Activated T-helper 9 cell treated with anti-CD3 and anti-CD28 coated beads, Interleukin-2, amount 50 U/mL, for 16 hours (primary cell): ENCODE measurements at places on chromosomes 3 and 15.
A peak's percentile ranks its signal among the peaks of the same experiment; 100 is the strongest.

DNA sequence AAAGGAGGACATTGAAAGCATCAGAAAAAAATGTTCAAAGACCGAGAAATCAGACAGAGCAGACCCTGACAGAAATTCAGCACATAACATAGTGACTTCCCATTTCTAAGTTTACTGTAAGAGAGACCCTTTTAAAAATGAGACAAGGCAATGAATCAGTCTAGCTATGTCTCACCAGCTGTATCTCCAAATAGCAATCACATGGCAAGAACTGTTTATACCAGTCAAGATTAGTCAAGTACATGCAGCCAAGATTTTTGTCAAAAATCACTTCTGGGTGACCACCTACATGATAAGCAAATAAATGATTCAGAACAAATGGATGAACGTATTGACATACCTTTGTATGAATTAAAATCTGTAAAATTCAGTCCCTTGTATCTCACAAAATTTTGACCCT lies 138.0 kb downstream of the DTWD1 start:
- DNase-seq: no peak

- no peak for DNase-seq
Measured at GRCh38 chr15:28112101-28112760, 13.1 kb upstream of the OCA2 start.

DNA sequence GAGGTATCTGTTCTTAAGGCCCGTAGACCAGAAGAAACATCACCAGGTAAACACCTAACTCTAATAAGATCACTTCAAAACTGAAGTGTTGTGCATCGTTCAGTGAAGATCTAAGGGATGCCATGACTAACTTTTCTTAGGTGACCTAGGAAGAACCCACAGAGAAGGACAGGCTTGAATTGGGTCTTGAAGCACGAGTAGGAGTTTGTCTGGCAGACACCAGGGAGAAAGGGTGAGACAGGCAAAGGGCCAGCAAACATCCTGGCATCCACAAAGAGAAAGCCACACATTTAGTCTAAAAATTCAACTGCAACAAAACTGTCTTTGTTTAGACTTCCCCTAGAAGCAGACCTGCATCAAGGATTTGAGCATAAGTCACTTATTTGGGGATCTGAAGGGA lies 15.5 kb upstream of the CMTM8 start:
- DNase-seq: no peak

- DNase-seq: no peak
Measured at GRCh38 chr3:134797057-134797740, 2.1 kb downstream of the EPHB1 start.

- no peak for DNase-seq
Measured at GRCh38 chr3:135632556-135633065, 332.9 kb upstream of the PPP2R3A start.

- no peak for DNase-seq
Measured at GRCh38 chr3:170483485-170484262, 65.0 kb downstream of the CLDN11 start.

DNA sequence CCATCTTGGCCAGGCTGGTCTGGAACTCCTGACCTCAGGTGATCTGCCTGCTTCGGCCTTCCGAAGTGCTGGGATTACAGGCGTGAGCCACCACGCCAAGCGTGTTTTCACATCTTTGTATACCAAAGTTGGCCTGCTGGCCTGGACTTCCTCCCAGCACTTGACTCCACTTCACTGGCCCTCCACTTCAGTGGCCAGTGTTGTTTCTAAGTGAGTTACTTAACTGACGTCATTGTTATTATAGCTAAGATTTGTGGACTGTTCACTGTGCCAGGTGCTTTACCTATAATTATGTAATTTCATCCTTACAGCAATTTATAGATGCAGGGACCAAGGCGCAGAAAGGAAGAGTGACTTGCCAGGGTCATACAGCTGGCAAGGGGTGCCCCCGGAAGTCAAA lies 52.0 kb downstream of the HRH1 start:
- no peak for DNase-seq

GRCh38 chr15:65051266-65051665 lies 6.1 kb downstream of the SLC51B start:
- no peak for DNase-seq

DNA sequence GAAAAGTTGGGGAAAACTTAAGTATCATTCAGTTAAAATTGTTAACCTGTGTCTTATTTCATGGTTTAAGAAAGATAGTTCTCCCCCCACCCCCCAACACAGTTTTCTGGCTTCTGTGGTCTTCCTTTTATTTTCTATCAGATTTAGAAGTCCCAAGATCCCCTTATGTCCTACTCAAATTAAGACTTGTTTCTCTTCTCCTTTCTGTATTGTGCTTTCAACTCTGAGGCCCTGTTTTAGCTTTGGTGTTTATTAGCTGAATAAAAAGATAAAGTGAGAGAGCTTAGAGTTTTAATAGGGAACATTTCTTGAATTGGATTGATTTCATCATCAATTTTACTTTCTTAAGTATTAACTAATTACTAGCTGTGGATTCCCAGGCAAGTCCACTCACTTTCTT lies 62.6 kb downstream of the AKAP13 start:
- DNase-seq: no peak

DNA sequence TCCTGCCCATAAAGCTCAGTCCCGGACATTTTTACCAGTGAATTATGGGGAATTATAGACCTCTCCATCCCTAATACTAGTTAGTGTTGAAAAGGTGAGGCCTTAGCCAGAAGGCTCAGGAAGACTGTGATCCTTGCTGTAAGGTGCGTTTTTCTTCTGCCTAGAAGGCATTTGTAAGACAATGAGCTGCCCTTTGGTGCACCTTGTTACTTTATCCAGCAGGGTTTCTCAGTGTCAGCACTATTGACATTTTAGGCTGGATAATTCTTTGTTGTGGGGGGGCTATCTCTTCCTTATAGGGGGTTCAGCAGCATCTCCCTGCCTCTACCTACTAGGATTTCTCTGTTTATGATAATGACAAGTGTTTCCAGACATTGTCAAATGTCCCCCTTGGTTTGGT lies 108.1 kb upstream of the ABHD17C start:
- DNase-seq: no peak

DNA sequence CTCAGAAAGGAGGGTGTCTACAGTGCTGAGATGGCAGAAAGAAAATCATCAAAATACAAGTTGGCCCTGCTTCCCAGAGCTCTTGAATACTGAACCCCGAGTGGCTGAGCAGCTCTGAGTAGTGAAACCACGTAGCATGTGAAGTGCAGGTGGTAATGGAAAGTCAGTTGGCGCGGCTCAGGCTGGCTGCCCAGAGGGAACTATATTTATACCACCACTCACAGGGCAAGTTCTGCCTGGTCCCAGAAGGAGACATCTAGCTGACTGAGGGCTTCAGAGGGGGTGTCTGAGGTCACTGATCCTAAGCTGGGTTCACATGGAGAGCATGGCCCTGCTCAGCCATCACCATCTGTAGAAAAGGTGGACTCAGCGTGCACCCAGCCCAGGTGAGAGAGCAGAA lies 129.6 kb upstream of the AGBL1 start:
- no peak for DNase-seq

GRCh38 chr3:192915722-192916121 lies 1.9 kb downstream of the MB21D2 start:
- no peak for DNase-seq

DNA sequence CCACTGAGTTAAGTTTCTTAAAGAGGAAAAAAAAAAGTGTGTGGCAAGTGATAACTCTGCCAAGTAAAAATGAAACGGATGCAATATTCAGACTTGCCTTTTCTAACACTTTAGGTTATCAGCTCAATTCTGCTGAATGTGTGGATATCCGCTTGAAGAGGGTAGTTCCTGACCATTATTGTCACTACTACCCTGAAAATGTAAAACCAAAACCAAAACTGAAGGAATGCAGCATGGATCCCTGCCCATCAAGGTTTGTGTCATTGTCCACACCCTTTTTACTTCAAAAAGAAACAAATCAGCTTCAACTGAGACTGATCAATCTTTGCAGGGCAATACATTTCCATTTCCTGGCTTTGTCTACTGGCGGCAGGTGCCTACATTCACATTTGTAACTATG lies 236.1 kb downstream of the ADAMTSL3 start:
- no peak for DNase-seq

- DNase-seq: no peak
Measured at GRCh38 chr3:13276438-13277195, 143.5 kb downstream of the NUP210 start.

GRCh38 chr15:99788156-99788555 lies 54.9 kb upstream of the LYSMD4 start:
- DNase-seq: no peak

- DNase-seq: no peak
Measured at GRCh38 chr3:161212906-161213305, 8.2 kb upstream of the NMD3 start.

- peak; percentile 75 for DNase-seq
Measured at GRCh38 chr15:55289746-55290527, at the start of gene RAB27A. Gene RAB27A (minus strand): TSS chr15:55289813. CDS start chr15:55234934, 54,879 bp downstream.

DNA sequence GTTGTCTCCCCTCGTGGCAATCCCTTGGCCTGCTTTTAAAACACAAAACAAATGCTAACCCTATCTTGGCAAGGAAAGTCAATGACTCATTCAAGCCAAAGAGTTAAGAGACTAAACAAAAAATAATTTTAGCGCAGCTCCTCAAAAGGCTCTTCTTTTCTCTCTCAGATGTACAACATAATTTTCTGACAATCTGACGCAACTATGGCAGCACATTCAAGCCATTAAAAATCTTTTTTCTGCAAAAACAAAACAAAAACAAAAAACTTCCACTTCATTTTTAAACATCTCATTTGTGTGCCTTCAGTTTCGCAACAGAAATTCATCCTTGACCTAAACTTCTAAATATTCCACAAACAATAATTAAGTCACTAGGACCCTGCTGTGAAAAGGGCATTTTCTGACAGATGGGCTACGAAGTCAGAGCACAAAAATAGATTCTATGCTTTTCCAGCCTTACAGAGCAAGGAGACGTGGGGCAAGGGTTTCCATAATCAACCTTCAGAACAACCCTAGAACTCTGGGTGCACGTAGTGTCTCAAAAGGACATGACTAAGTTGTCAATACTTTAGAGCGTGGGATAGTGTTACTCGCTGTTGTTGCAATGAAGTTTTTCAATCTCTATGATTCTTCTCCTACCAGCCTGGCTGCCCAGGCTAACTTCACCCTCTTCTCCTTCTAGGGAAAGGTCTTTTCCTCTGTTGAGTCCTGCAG lies 84.3 kb downstream of the MB21D2 start:
- no peak for DNase-seq

- DNase-seq: no peak
Measured at GRCh38 chr15:43527802-43528541, 10.6 kb downstream of the MAP1A start.

DNA sequence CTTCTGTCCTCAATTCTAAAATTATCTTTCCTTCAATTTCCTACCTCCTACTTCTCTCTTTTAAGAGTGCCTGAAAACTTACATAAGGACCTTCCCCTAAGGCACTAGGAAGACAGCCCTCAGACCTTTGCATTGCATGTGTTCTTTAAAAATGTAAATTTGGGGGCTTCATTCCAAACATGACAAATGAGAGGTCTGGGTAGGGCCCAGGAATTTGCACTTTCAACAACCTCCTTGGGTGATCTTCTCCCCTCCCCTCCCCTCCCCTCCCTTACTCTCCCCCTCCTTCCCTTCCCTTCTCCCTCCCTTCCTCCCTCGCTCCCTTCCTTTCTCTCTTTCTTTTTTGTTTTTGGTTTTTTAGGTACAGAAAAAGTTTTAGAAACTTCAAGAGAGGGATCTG lies 18.7 kb downstream of the USF3 start:
- DNase-seq: no peak

GRCh38 chr3:129599607-129600006 lies 6.9 kb downstream of the PLXND1 start:
- no peak for DNase-seq

DNA sequence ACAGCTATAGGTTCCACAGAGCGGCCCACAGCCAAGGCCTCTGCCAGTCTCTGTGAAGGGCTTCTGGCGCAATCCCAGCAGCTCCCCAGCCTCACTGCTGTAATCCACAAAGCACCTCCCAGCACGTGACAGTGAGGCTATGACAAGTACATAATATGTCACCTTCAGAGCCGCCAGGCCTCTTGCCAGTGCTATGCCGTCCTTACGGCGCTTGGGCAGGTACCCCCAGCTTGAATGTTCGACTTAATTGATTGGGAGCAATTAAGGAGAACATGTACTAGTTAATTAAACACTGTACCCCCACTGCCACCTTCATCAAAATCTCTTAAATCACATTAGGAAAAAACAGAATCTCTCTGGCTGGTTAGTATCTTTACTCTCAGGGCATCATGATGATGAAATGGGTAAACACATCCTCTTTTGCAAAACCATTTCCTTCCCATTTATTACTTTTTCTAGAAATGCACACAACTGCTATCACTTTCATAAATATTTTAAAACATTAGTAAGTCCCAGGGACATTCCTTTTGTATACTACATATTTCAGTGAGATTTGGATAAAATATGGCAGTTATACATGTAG lies 169.9 kb downstream of the XXYLT1 start:
- no peak for DNase-seq

GRCh38 chr15:61017627-61018026 lies 211.5 kb downstream of the RORA start:
- no peak for DNase-seq

GRCh38 chr3:52722491-52722890 lies 16.6 kb downstream of the SPCS1 start:
- DNase-seq: no peak

- no peak for DNase-seq
Measured at GRCh38 chr3:45406772-45407171, 18.4 kb downstream of the LARS2 start.

DNA sequence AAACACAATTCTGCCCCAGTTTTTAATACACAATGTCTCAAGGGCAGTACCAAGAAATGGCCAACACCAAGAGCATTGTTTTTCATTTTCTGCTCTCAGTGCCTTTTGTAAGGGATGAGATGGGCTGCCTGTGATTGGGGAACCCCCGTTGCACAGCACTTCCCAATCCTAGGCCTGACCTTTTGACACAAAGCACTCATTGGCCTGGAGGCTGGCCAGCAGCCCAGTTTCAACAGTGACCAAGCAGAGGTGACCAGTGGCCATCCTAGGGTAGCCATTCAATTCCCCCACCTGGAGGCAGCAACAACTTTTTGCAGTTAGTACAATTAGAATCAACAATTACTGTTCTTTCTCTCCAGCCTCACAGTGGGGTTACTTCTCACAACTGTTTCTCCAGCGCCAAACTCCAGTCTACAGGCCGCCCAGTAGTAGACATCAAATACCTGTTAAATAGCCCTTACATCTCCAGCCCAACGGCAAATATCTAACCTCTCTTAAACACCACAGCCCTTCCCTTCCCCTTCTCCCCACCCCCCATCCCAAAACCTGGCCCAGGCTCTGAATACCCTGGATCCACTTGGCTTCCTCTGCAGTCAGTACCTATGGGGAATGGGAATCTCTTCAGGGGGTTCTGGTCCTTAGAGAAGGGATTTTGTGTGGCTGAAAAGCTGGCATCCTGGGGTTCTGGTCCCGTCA lies 8.9 kb upstream of the LRRC2 start:
- DNase-seq: no peak

DNA sequence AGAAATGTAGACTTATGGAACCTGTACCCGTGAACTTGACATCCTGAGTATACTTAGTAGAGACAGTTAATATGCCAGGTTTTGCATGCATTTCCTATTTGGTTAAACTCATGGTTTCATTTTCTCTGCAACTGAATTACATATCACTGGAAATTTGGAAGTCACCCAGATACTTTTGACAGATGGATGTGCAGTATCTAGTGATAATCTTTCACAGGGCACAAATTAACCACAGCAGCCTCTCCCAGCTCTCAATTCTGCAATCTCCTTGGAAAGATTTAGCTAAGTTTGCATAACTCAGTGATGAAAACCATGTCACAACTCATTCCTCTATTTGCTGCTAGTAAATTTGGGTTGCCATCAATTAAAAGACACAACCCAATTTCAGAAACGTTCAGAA lies 162.3 kb upstream of the TPM1 start:
- DNase-seq: no peak
